Activated T-cell treated with anti-CD3 and anti-CD28 coated beads, Interleukin-2, amount 50 U/mL, for 72 hours (primary cell): ENCODE measurements at places on chromosomes 5 and 9. TPM values are rescaled to one million over a fixed set of nuclear protein-coding genes. Genes with fewer than 3 reads are reported as not detected.

ZNF366 gene
- not detected for total RNA-seq

TAF1L gene
- not detected for total RNA-seq

- DNase-seq: no peak
- no peaks in the 10 kb centered on the region for H3K27me3 ChIP-seq
Observed at GRCh38 chr9:116644091-116644688, 42.9 kb upstream of the TRIM32 start.

- H3K36me3 ChIP-seq: no peaks in the 10 kb centered on the region
- DNase-seq: no peak
- H3K4me3 ChIP-seq: no peak overlapping the region
- no peaks in the 10 kb centered on the region for H3K4me1 ChIP-seq
Observed at GRCh38 chr9:86772635-86772993, 174.7 kb downstream of the GAS1 start.

GRCh38 chr5:117590944-117591343, 1016.3 kb upstream of the SEMA6A start:
- H3K4me1 ChIP-seq: no peaks in the 10 kb centered on the region
- H3K27ac ChIP-seq: no peak overlapping the region
- H3K36me3 ChIP-seq: no peaks in the 10 kb centered on the region

SLC6A18 gene
- not detected for total RNA-seq

GRCh38 chr5:53406630-53407316, 73.7 kb upstream of the FST start:
- no peak for DNase-seq
- no peak overlapping the region for H3K4me3 ChIP-seq

BHMT gene
- not detected for total RNA-seq

DNA sequence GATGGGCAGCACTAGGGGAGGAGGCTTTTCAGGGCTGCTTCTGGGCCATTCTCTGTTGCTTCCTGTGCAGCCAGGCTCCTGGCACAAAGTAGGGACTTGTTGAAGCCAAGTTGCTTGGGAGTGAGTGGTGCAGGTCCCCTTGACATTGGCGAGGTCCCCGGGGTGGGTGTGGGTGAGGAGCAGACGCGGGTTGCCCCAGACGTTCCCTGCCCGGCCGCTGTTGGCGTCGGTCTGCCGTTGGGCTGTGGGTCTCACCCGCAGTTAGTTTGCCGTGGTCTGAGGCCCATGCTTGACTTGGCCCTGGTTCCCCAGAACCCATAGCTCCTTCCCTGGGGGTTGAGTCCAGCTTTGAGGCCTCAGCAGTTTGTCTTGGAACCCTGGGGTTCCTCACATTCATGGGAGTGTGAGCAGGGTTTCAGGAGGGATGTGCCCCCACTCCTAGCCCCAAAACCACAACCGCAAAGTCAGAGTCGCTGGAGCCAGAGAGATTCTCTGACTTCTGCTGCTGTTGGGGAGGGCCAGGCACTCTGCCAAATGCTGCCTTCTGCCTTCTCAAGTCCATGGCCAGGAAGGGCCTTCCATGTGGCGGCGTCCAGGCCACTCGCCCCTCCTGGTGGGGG, 77.5 kb downstream of the RXRA start:
- H3K27me3 ChIP-seq: peaks cover 7% of the 10 kb centered on the region
- peak overlapping the region; percentile 59 for H3K4me3 ChIP-seq
- peaks cover 42% of the 10 kb centered on the region for H3K4me1 ChIP-seq
- peaks cover 4% of the 10 kb centered on the region for H3K36me3 ChIP-seq
- DNase-seq: peak; percentile 34

DNA sequence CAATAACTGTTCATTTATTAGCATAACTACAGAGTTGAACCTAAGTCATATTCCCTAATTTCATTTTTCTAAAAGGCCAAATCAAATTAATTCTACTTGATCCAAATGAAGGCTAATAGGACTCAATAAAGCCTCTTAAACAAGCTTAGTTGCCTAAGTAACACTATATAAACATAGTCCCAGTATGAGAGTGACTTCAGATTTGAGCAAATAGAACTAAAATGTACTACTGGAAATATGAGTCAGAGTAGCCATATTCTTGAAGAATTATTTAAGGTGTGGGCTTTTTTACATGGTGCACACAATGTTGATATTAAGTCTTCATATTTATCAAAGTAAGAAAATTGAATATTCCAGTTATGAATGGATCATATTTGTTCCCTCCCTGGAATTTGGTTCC, 872.3 kb downstream of the MAT2B start:
- no peak overlapping the region for H3K27ac ChIP-seq
- H3K27me3 ChIP-seq: no peaks in the 10 kb centered on the region
- no peaks in the 10 kb centered on the region for H3K4me1 ChIP-seq
- H3K4me3 ChIP-seq: no peak overlapping the region

DNA sequence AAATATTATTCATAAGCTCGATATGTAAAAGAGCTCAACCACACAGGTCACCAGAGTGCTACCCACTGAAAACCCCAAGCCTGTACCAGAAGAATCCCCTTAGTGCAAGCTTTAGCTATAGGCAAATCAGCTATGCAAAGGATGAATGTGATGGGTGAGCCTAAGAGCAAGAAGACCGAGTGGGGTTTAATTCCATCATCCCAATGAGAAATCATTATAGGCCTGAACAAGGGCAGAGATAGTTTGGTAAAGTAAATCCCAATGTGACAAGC, 21.8 kb downstream of the ELOVL7 start:
- H3K4me3 ChIP-seq: no peak overlapping the region
- H3K27me3 ChIP-seq: no peaks in the 10 kb centered on the region
- no peaks in the 10 kb centered on the region for H3K36me3 ChIP-seq
- DNase-seq: no peak
- no peak overlapping the region for H3K27ac ChIP-seq

DNA sequence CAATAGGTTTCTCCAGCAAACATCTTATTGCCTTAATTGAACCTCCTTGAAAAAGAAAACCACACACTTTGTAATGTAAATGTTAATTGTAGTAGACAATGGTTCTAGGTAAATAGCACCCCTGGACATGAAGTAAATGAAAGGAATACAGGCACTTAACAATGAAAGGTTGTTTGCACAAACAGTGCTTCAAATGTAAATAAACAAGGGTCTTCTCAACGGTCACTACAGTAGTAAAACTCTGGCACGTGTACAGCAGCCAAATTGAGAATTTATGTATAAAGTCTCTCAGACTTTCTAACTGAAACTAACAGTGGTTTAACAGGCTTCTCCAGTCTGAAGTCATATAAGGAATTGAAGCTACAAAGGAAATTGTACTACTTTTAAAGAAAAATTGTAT, 218.3 kb downstream of the MEF2C start:
- no peak overlapping the region for H3K4me3 ChIP-seq
- H3K36me3 ChIP-seq: peaks cover 2% of the 10 kb centered on the region
- no peak overlapping the region for H3K27ac ChIP-seq
- peaks cover 81% of the 10 kb centered on the region for H3K27me3 ChIP-seq

GRCh38 chr5:45697201-45697600, 1.0 kb upstream of the HCN1 start:
- H3K4me3 ChIP-seq: no peak overlapping the region
- peaks cover 9% of the 10 kb centered on the region for H3K36me3 ChIP-seq
- H3K4me1 ChIP-seq: no peaks in the 10 kb centered on the region
- H3K27me3 ChIP-seq: peaks cover 22% of the 10 kb centered on the region
- no peak for DNase-seq
- H3K27ac ChIP-seq: no peak overlapping the region

DNA sequence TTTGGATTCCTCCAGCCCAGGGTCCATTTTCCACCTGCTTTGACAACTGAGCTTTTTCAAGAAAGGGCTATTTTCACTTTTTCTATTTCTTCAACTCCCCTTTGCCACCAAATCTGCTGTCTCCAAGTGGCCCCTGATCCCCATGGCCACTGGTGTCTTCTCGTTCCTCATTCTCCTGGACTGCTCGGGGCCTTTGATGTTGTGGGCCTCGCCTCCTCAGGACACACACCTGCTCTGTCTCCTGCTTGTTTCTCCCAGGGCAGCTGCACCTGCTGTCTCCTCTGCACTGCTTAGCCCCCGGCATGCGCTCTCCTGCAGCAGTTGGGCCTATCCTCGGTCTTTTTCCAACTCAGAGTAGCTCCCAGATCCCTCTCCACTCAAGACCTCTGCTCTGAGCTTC, 16.3 kb upstream of the NANS start:
- no peaks in the 10 kb centered on the region for H3K27me3 ChIP-seq
- peaks cover 7% of the 10 kb centered on the region for H3K4me1 ChIP-seq
- peaks cover 2% of the 10 kb centered on the region for H3K36me3 ChIP-seq
- no peak for DNase-seq

DNA sequence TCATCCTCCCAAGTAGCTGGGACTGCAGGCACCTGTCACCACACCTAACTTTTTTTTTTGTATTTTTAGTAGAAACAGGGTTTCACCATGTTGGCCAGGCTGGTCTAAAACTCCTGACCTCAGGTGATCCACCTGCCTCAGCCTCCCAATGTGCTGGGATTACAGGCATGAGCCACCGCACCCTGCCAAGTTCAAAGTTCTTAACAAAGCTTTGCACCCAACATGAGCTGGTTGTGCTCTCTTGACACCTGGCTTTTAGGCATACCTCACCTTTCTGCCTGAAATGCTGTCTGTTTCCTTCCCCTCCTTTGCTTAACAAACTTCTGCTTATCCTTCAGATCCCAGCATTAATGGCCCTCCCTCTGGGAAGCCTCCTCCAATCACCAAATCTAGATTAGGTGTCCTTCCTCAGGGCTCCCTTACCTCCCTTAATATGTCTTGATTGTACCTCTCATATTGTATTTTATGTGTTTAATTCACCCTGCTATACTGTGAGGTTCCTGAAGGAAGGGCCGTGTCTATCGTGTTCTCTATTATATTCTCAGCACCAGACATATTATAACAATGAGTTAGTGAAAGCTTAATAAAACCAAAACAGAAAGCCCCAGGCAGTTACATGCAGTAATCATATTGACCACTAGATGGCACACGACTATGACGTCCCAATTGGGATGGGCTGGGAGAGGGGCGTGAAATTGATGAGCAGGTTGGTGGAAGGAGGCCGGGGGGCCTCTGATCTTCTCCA, 62.9 kb upstream of the PPARGC1B start:
- peaks cover 6% of the 10 kb centered on the region for H3K27me3 ChIP-seq
- peaks cover 5% of the 10 kb centered on the region for H3K36me3 ChIP-seq
- peak; percentile 23 for DNase-seq
- H3K27ac ChIP-seq: peak overlapping the region; percentile 56
- H3K4me3 ChIP-seq: no peak overlapping the region
- H3K4me1 ChIP-seq: peaks cover 6% of the 10 kb centered on the region

ACOT12 gene
- not detected for total RNA-seq

- DNase-seq: no peak
- H3K27me3 ChIP-seq: no peaks in the 10 kb centered on the region
- H3K36me3 ChIP-seq: peaks cover 4% of the 10 kb centered on the region
- no peak overlapping the region for H3K27ac ChIP-seq
Observed at GRCh38 chr9:136379891-136380290, 6.4 kb upstream of the CARD9 start.

- no peak overlapping the region for H3K4me3 ChIP-seq
- DNase-seq: no peak
- no peaks in the 10 kb centered on the region for H3K4me1 ChIP-seq
- no peaks in the 10 kb centered on the region for H3K27me3 ChIP-seq
- no peaks in the 10 kb centered on the region for H3K36me3 ChIP-seq
Observed at GRCh38 chr5:91712718-91713117, 329.6 kb upstream of the ARRDC3 start.

RAB3C gene
- total RNA-seq: not detected
